ENCODE measurements at places on chromosomes 11 and 22.

DNA sequence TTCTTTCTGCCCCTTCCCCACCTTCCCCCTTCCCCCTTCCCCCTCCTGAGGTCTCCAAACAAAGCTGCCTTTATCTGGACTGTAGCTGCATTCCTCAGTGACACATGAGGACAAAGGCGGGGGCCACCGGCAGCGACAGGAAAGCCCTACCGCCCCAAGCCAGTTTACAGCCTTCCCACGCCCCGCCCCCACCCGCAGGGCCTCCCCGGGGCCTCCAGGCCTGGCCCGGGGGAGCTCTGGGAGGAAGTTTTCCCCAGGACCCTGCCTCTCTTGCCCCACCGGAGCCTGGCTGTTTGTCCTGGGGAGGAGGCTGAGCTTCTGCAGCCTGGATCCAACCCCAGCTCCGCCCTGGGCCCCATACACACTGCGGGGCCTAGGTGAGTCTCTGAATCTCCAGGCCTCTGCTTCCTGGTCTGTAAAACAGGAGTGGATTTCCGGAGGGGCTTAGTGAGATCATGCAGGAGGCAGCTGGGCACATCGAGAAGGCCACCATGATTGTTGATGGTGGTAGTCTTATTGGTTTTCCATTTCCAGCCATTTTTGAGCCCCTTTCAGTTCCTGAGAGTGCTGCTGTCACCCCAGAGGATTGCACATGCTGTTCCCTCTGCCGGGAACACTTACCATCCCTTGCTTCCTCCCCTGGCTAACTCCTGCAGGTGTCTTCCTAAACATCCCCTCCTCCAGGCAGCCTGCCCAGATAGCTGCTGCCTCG, 130.7 kb downstream of the MN1 start:
- peak; percentile 75 for DNase-seq

- DNase-seq = no peak
Observed at GRCh38 chr11:44955015-44955738, 4.5 kb upstream of the TP53I11 start.

- peak; percentile 43 for DNase-seq
Observed at GRCh38 chr11:66151273-66151672, 81.2 kb downstream of the PACS1 start.

DNA sequence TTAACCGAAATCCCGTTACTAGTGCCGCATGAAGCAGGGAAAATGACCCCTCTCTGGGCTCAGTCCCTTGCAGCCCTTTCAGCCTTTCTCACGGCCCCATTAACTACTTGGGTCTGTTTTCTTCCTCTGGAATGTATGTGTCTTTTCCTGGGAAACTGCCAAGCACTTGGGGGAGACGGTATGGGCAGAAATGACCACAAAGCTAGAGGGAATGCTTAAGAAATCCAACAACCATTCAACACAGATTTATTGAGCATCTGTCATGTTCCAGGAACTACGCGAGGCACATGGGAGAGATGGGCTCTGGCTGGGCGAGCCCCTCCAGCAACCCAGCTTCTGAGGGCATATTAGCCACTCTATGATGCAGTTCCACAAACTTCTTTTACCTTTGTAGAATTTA, 462.6 kb downstream of the BUD13 start:
- DNase-seq = peak; percentile 18

All from brain (organoid and tissue), 16 donors.